Stimulated activated naive B cell treated with anti-CD40 and anti-IgM and Interleukin-4, amounts not matched to agents 10 μg/mL and 1 μg/mL and 100 μg/mL, for 72 hours (primary cell): ENCODE measurements at places on chromosomes 12 and 14.

DNA sequence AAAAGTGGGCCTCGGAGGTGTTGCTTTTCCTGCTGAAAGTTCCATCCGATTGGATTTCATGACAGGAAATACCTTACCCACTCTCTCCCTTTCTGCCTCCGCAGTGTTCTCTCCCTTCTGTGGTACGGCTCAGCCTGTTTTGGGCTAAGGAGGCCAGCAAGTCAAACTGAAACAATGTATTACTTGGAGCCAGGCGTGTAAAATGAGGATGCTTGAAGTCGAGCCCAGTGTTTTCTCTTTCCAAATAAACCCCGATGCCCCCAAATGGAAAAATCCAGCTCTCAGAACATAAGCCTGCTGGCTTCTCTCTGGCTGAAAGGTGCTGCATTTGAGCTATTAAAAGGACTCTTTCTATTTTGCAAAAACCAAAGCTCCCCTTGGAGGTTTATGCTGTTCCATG, 124.7 kb downstream of the ZNF664 start:
- DNase-seq, result no peak

- no peak for DNase-seq
Measured at GRCh38 chr12:102638777-102639176, 158.4 kb upstream of the IGF1 start.

DNA sequence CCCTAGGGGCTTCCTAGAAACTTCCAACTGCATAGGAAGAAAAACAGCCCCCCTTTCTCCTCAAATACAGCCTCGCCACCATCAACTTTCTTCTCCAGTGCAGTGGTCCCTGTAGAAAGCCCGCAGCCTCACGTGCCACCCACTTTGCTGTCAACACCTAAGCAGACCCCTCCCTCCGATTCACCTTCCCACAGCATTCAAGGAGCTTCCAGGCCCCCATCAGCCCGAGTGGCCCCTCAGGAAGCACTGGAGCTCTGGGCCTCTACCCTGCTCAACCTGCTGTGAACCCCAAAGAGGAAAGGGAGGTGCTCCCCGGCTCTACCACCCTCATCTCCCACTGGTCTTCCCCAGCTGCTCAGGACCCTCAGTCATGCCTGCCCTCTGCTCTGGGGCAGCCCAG, 55.0 kb downstream of the RNF34 start:
- DNase-seq, result no peak

DNA sequence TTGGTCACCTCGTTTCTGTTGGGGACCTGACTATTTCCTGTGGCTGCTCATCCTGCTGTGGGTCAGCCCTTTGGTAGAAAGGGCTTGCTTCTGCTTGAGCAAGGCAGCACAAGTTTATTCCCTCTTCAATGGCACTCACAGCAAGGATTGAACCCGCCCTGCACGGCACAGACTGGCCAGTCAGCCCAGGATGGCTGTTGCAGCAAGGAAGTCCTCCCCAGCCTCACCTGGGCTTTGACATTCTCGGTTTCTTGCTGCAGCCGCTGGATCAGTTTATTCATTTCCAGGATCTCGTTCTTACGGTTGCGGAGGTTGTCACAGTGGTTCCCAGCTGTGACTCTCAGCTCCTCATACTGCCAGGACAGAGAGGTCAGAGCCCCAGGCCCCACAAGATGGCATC, 9.5 kb downstream of the KRT82 start:
- DNase-seq, result no peak

- DNase-seq, result no peak
Measured at GRCh38 chr12:40123496-40123895, 17.6 kb upstream of the SLC2A13 start.

GRCh38 chr12:7835766-7836165, 36.9 kb downstream of the SLC2A14 start:
- no peak for DNase-seq
